ENCODE measurements at places on chromosomes 3 and 15. TPM values are rescaled to one million over a fixed set of nuclear protein-coding genes. Genes with fewer than 3 reads are reported as not detected.

Gene CYP8B1
- total RNA-seq, result not detected

Gene TTC23
- 13.9 TPM for total RNA-seq

Gene PHLDB2
- 22.2 TPM for total RNA-seq

Gene MASP1
- 1.6 TPM for total RNA-seq

Gene KBTBD13
- not detected for total RNA-seq

Gene ALDH1A3
- total RNA-seq, result 15.7 TPM

Gene VILL
- 6.1 TPM for total RNA-seq

Gene SPATA12
- not detected for total RNA-seq

Gene WNT5A
- 17.7 TPM for total RNA-seq

Gene HCLS1
- 5.1 TPM for total RNA-seq

Gene TOPAZ1
- not detected for total RNA-seq

Gene SIDT1
- 1.5 TPM for total RNA-seq

Gene NAALADL2
- total RNA-seq, result 2.4 TPM

Gene CADM2
- total RNA-seq, result not detected

Gene DISP2
- total RNA-seq, result 0.28 TPM

Gene IQCF5
- total RNA-seq, result not detected

Gene FES
- total RNA-seq, result 3.8 TPM

Gene CYP1A2
- total RNA-seq, result not detected

Gene UBP1
- 28.6 TPM for total RNA-seq

Gene RBMS3
- total RNA-seq, result 3.4 TPM

Gene TYRO3
- total RNA-seq, result 13.4 TPM

Gene GOLGA6D
- total RNA-seq, result not detected

Gene CTXN2
- total RNA-seq, result not detected

Gene SLITRK3
- total RNA-seq, result 0.16 TPM

Gene BCHE
- 0.28 TPM for total RNA-seq

Gene SLC27A2
- total RNA-seq, result 0.92 TPM
